ENCODE measurements at places on chromosomes 13 and 19. TPM values are rescaled to one million over a fixed set of nuclear protein-coding genes. Genes with fewer than 3 reads are reported as not detected.

DNA sequence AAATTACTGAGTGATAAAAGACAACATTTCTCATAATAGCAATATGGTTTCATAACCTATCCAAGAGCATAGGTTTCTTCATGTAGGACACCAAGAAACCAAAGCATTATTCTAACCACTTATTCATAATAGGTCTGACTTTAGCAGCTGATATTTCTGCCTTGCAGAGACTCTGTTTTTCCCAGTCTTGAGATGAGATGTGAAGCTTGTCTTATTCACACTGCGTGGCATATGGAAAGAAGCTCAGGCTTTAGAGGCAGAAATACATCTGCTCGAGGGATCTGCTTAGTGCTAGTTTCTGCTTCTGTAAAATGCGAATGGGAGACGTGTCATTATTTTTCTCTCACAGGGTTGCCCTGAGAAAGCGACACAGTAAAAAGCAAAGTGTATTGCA is 232.0 kb upstream of the SPRY2 start:
- no peak for DNase-seq

GRCh38 chr13:95474992-95475391 is 77.5 kb upstream of the CLDN10 start:
- DNase-seq, result no peak

DNA sequence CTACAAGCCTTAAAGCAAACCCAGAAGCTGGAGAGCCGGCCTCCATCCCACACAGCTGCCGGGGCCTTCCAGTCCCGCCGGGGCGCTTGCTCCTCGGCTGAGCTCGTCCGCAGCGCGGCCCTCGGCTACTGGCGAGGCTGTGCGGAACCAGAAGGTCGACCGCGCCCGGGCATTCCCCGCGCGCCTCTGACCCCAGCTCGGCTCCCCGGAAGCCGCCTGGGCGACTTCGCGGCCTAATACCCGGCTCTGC is 863 bp downstream of the ANKRD10 start:
- DNase-seq, result no peak

The PRSS57 gene
- not detected for total RNA-seq

The PSG7 gene
- total RNA-seq, result not detected

DNA sequence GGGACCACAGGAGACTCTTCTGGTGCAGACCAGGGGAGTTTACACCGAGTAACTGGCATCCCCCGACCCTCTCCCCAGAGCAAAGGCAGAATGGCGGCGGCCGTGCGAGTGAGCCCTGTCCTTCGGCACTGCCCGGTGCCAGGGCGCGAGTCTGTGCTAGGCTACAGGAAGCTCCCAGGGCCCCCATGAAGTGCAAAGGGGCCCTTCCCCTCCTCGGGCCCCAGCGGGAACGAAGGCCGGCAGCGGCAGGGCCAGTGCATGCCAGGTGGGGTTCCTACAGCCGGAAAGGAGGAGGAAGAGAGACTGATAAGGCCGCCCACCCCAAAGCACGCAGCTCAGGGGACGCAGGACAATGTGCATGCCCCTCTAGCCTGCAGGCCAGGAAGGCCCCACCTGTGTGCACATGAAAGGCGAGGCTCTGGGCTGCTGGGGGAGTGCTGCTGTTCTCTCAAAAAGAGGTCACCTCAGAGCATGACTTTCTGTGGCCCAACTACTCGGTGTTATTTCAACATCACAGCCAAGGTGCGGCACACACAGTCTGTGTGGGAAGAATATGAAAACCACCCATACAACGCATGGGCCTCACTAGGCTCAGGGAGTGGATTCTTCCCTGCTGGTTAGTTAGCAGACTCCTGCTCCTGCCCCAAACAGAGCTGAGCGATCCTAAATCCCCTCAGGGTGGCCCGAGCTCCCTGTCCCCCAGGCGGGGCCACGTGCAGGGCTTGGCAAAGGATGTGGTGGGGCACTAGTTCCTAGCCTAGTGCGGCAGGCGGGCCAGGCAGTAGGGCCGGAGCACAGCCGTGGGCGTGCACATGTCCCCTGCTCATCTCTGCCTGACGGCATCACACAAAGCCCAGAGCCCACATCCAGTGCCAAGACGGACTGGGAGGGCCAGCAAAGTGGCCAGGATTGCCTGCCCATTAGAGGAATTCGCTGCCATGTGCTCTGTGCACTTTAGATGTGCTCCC is 28.4 kb upstream of the TIMM44 start:
- no peak for DNase-seq

The SPATA13 gene
- 10.3 TPM for total RNA-seq

The PLIN5 gene
- total RNA-seq, result 0.11 TPM
